ENCODE measurements at places on chromosomes 7 and 10.

GRCh38 chr7:107044347-107045194 lies at the start of gene PRKAR2B:
Gene PRKAR2B (plus strand): TSS chr7:107044705. CDS start chr7:107044908, 203 bp downstream.
- DNase-seq = peak; percentile 63

DNA sequence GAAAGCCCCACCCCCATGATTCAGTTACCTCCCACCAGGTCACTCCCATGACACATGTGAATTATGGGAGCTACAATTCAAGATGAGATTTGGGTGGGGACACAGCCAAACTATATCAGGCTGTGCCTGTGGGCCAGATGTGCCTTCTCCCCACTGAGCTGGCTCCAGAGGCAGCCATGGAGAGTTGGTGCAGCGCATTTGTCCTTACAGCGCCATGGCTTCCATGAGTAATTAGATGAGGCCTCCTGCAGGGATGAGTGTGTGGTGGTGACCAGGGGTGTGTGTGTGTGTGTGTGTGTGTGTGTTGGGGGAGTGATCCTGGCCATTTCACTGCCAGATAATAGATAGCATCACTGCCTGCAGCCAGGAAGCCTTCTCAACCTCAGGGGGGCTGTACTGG lies 94.6 kb downstream of the FANK1 start:
- no peak for DNase-seq

GRCh38 chr10:107733328-107734130 lies 569.0 kb upstream of the SORCS1 start:
- DNase-seq = no peak

GRCh38 chr7:36795451-36796021 lies 71.2 kb upstream of the AOAH start:
- DNase-seq = no peak

GRCh38 chr10:56880606-56881005 lies 519.5 kb upstream of the ZWINT start:
- DNase-seq = no peak

DNA sequence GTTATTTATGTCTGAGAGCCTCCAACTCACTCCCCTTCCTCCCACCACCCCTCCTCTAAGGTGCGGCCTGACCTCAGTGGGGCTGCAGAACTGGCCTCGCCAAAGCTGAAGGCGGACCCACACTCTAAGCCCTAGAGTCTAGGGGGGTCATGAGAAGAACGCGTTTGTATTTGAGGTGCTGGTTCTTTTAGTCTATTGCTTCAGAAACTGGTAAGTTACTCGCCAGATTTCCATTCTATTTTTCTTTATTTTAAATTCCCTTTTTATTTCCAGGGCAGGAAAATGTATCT lies 357.5 kb downstream of the DNAJB6 start:
- DNase-seq = no peak

- DNase-seq = no peak
Observed at GRCh38 chr10:2974503-2975207, 92.7 kb upstream of the PFKP start.

DNA sequence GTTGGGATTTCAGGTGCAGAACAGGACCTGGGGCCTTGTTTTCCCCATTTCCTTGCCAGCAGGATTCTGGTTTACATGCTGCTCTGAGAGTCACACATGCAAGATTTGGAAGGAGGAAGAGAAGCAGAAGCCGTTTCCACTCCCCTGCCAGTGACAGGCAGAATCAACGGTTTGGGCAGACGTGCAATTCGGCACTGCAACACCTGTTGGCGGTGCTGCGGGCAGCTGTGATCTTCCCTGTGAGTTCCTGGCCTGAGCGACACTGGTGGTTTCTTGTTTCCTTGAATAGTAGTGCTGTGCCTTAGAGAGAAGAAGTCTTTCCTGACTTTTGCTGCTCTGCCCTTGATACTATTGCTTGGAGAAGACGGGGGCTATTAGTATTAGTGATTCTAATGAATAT lies 1126.2 kb downstream of the TYW1 start:
- no peak for DNase-seq

DNA sequence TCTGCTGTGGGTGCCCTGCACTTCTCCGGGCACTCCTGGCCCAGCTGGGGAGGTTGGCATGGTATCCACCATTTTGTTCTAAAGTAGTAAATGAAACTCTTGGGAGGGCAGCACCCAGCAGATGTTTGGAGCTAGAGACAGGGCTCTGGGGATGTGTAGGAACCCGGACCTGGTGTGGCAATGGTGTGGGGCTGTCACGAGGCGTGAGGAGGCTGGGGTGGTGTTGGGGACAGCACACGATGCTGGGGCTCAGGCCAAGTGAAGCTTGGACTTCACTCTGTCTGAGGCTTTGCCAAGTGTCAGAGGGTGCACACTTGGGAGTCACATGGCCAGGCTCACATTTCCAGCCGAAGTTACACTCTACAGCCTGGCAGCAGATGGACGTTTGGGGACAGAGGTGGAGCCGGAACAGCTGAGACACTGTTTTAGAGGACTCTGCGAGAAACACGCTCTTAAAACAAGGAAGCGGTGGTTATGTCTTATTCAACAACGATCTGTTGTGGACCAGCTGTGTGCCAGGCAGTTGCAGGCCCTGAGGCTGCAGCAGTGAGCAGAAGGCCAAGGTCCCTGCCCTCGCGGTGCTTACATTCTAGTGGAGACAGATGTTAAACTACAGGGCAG lies 118.2 kb downstream of the CUX1 start:
- no peak for DNase-seq

- no peak for DNase-seq
Observed at GRCh38 chr10:99368646-99369045, 39.5 kb downstream of the CNNM1 start.

DNA sequence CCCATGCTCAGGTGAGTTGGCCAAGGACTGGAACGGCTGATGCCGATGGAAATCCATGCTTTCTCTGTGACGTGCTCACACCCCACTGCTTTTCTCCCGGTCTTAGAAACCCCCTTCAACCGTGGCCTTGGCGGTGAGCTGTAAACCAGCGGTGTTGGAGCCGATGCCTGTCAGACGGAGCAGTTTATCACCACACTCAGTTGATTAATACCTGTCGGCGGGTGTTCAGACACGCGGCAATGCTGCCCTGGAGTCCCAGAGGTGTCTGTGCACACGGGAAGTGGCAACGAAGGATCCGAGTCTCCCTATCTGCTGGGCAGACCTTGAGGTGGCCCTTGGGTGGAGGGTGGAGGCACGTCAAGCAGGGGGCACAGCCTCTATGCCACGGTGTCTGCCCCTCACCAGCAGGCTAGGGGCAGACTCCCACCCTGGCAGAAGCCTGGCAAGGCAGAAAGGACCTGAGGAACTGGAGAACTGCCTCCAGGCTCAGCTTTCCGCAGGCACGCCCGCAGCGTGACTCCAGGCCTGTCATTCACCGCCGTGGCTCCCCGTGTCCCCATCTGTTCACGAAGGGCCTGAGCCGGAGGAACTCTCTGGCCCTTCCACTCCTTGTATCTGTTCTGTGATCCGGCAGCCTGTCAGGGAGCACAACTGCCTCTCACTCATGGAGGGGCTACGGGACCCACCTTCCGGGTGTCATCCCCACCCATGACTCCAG lies 34.6 kb upstream of the MNX1 start:
- DNase-seq = no peak

- DNase-seq = no peak
Observed at GRCh38 chr10:74852381-74852780, 26.0 kb downstream of the KAT6B start.

DNA sequence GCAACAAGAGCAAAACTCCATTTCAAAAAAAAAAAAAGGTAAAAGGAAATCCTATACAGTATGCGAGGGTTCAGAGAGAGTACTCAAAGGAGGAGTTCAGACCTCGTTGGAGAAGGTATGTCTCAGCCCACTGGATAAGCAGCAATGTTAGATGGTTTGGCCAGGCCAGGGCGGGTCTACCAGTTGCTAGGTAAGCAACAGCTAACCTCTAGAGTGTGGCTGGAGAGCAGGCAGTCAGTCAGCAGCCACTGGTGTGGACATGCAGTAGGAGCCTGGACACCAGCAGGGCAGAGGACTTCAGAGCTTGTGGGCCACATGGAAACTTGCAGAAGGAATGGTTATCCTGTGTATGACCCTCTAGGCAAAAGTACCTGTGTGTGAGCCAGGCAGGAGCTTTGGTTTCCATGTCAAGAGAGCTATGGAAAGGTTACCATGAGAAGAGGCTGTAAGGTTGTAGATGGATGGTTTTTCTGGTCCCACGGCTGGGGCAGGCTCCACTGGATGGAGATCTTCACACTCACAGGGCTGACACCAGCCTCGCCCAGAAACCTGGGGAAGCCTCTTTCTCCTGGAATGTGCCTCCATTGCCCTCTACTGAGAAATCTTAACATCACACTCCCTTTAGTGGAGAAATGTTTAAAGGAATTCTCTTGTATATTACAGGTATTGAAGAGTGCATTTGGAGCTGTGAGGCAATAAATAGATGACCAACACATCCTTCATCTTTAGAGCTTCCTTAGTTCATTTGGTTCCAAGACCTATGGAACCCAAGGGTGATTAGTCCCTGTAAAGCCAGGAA lies 63.6 kb downstream of the CCDC186 start:
- peak; percentile 34 for DNase-seq

DNA sequence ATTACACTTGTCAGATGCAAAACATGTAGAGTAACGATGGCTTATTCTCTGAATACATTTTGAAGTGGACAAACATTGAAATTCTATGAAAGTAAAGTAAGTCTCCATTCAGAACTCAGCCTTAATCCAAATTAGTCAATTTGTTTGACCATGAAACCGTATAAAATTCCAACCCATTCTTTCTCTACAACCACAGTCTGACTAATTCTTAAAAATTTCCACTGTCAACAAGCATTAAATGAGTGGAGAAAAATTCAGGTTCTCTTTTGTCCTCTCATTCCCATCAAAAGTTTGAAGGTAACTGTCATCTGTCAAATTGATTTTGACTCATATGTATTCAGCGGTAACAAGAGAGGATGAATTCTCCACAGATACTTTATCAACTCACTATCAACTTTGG lies 1031.5 kb downstream of the SORCS1 start:
- no peak for DNase-seq

- DNase-seq = no peak
Observed at GRCh38 chr7:121832347-121832746, 40.6 kb upstream of the PTPRZ1 start.

- DNase-seq = no peak
Observed at GRCh38 chr7:114468844-114469243, 54.2 kb downstream of the FOXP2 start.

- DNase-seq = no peak
Observed at GRCh38 chr10:124262971-124263370, 155.8 kb downstream of the OAT start.

GRCh38 chr10:14820775-14821154 lies 17.1 kb downstream of the CDNF start:
- peak; percentile 70 for DNase-seq

- DNase-seq = no peak
Observed at GRCh38 chr7:73919694-73920375, 58.9 kb downstream of the TMEM270 start.

DNA sequence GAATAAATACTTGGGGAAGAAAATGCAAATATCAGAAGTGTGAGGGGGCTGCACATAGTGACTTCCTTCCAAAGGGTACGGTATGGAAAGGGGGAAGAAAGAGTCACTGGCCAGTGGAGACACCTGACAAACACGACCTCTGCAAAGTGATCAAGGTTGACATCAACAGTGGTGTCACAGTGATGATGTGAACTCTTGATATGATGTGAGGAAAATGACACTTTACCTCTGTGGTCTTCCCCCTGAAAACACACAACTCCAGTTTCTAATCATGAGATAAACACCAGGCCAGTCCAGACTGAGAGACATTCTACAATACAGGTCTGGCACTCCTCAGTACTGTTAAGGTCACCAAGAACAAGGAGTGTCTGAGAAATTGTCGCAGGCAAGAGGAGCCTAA lies 169.7 kb downstream of the BUB3 start:
- DNase-seq = no peak

DNA sequence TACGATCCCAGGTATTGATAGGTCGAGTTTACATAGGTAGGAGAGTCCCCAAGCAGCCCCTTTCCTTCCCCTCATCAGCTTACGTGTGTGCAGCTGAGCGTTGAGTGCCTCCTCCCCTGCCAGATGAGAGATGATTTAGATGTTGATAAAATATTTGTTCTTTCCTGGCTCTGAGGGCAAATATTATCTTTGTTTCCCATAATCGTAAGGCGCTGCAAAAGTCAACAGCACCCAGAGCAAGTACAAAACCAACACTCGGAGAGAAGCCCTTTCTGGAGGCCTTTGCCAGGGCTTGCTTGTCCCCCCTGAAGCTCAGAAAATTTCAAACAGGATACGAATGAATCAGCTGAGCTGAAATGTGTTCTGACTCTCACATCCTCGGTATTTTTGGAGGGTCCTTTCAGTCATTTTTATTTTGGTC lies 683.2 kb downstream of the LRMDA start:
- no peak for DNase-seq

GRCh38 chr10:114221235-114221634 lies 17.8 kb upstream of the VWA2 start:
- DNase-seq = no peak

- DNase-seq = no peak
Observed at GRCh38 chr7:92766461-92767003, 69.8 kb downstream of the CDK6 start.

- no peak for DNase-seq
Observed at GRCh38 chr10:6130848-6131470, 42.1 kb downstream of the RBM17 start.

DNA sequence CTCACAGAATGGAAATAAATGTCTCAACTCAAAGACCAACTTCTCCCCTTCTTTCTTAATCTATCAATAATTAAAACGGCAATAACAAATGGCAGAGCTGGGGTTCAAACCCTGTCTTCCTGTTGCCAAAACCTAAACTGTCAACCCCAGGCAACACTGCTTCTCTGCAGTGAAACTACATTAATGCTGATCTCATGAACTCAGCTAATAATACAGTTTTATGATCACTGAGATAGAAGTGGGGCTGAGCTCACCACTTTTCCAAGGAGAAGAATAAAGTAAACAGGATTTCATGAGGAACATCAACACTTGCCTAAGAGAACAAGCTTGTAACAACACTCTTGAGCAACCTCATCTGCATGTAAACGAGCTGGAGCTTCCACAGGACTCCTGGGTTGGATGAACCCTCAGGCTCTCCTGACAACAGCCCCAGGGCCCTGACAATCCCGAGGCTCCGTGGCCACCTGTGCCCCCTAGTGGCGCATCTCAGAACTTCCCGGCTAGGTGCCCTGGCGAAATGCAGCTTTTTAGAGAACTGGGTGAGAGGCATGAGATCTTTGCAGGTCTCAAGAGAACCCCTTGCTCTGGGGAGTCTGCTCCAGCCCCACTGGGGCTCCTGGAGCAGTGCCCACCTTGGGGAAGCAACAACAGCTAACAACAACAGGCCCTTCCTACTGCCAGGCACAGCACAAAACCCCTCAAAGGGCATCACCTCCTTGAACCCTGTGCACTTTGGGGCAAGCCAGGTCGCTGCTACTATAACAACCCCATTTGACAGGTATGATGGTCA lies 169.3 kb downstream of the SH3PXD2A start:
- peak; percentile 88 for DNase-seq

- DNase-seq = no peak
Observed at GRCh38 chr10:50551894-50552293, 71.9 kb downstream of the SGMS1 start.

- DNase-seq = no peak
Observed at GRCh38 chr7:55438085-55438756, 73.1 kb downstream of the LANCL2 start.

- no peak for DNase-seq
Observed at GRCh38 chr10:43573250-43574000, 991 bp downstream of the ZNF239 start.
